ENCODE measurements at places on chromosomes 5 and 9.

DNA sequence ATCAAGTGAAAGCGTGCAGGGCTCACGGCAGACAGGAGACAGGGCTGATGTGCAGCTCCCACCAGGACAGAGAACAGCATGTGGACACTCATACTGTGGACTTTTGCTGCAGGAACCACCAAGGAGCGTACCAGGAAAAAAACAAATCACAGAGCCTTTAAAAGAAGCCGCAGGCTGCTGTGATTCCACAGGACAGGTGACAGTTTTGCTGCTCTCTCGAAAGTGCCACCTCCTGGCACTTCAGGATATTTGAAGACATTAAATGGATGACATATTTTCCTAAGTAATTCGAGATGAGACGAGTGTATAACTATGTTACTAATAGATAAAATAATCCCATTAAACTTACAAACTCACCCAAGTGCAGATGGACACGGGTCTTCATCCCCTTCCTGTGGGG is 29.3 kb downstream of the ZDHHC11 start:
- DNase-seq = no peak

- DNase-seq = no peak
Measured at GRCh38 chr5:150278046-150278730, 11.4 kb downstream of the CAMK2A start.

DNA sequence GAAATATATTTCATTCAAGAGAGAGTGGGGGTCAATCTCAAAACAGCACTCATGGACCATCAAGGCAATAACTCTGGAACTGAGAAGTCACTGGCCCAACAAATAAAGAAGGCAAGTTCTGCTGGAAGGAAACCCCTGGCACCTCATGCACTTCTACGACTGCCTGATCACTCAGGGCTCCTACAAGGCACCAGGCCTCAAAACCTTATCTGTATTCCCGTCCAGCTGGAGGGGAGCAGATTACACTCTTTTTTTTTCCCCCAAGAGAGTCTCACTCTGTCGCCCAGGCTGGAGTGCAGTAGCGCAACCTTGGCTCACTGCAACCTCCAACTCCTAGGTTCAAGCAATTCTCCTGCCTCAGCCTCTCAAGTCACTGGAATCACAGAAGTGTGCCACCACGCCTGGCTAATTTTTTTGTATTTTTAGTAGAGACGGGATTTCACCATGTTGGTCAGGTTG is 49.9 kb downstream of the P4HA2 start:
- DNase-seq = no peak

DNA sequence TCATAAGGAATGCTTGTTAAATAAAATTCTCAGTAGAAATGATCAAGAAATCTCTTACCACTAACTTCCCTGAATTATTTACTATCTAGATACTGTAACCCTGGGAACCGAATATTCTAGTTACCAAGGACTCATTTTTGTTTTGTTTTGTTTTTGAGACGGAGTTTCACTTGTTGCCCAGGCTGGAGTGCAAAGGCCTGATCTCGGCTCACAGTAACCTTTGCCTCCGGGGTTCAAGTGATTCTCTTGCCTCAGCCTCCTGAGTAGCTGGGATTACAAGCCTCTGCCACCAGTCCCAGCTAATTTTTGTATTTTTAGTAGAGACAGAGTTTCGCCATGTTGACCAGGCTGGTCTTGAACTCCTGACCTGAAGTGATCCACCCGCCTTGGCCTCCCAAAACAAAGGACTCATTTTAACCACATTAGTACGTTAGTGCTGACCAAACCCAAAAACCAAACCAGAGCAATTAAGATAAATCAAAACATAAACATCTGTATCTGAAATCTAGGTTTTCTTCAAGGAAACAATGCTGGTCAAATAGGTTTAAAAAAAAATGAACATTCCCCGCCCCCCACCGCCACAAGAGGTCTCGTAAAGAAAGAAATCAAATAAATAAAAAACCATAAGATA is 3.7 kb downstream of the TXN start:
- no peak for DNase-seq

- DNase-seq = no peak
Measured at GRCh38 chr5:137315534-137316345, 183.4 kb downstream of the SPOCK1 start.

DNA sequence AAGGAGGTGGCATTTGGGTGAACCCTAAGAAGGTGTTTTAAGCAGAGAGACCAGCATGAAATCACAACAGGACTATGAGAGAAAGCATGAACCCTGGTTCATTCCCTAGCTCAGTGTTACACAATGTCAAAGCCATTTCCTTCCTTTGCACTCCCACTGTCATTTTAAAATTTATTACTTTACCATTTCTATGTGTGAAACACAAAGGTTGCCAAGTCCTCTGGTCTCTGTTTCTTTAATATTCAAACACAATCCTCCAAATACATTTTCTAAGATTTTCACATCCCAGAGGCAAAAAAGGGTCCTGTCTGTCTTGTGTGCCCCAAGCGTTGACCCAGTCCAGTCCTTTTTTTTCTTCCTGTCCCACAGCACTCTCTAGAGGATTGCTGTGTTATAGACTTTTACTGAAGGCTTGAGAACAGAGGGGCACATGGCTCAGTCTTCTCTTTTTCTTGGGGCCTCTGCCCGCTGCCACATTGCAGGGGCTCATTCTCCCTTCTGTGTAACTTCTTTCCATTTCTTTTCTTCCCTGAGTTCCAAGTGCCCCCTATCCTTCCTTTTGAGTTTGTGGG is 78.6 kb upstream of the SLC28A3 start:
- no peak for DNase-seq

GRCh38 chr9:96318921-96319565 is 17.1 kb upstream of the HSD17B3 start:
- no peak for DNase-seq

- no peak for DNase-seq
Measured at GRCh38 chr5:173742432-173742816, 126.0 kb upstream of the BOD1 start.

DNA sequence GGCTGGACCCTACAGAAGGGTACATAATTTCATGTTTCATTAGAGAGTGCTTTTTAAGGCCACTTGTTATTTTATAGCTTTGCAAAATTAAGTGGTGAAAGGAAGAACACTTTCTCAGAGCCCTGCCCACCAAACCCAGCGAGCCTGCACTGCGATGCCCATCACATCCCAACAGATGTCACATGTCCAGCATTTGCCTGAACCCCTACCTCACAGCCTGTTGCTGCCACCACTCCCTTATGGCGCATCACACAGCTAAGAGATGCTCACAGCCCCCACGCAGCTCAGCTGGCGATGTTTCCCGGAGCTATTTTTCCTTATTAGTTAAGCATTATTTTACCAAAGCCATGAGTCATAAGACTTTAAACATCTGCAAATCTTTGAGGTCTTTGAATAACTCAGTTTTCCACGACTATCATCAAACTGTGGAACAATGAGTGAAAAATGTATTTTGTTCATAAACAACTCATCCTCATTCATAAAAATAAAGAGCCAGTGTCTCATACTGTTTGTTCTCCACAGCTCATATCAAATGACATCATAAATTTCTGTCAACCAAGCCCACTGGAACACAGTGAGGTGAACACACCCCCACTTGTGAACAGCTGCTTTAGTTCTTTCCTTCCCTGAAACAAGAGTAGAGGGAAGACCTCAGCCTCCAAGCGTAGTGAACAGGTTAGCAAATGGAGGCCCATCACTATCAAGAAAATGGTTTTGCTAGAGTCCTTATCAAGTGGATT is 104.9 kb downstream of the SYK start:
- DNase-seq = no peak

- no peak for DNase-seq
Measured at GRCh38 chr9:91882627-91883026, 67.4 kb downstream of the ROR2 start.

DNA sequence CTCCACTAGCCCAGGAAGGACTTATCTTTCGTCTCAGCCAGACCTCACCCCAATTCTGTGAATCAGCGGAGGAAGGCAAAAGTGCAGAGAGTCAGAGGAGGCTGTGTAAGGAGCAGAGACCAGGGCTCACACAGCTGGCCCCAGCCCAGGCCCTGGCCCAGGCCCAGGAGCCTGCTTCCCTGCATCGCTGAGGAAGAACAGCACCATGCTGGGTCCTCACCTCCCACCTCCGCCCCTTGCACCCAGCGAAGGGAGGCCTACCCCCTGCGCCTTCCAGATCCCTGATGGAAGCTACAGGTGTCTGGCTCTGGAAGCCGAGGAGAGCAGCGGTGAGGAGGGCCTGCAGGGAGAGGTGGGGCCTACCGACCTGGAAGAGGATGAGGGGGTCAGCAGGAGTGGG is 22.3 kb upstream of the SYNPO start:
- no peak for DNase-seq

DNA sequence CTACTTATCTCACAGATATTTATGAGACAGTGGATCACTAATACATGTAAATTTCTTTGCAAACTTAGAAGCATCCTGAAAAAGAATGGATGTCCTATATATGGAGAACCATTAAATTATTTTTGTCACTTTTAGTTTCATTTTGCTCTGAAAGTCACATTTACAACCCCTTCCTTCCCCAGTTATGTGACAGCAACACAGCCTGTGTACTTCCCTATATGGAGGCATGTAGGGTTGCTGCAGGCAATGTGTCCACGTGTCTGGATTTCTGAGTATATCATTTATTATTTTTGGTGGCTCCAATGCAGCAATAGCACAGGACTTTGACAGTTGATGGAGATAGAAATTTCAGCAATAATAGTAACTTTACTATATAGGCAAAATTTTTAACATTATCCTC is 156.4 kb downstream of the ST8SIA4 start:
- no peak for DNase-seq

- no peak for DNase-seq
Measured at GRCh38 chr9:77912895-77913693, 118.5 kb downstream of the GNAQ start.

- no peak for DNase-seq
Measured at GRCh38 chr5:6914347-6914746, 201.1 kb downstream of the TENT4A start.

GRCh38 chr5:65156933-65157332 is 324.8 kb downstream of the ADAMTS6 start:
- no peak for DNase-seq

Measured in stimulated activated CD4-positive, alpha-beta T cell treated with anti-CD3 and anti-CD28 coated beads, Interleukin-2, amount 100 ng/mL, for 24 hours (primary cell).